ENCODE measurements at places on chromosomes 12 and 14. TPM values are rescaled to one million over a fixed set of nuclear protein-coding genes. Genes with fewer than 3 reads are reported as not detected.

The RAB15 gene
- total RNA-seq = 92.5 TPM

The ANGEL1 gene
- total RNA-seq = 23.0 TPM

The HOMEZ gene
- total RNA-seq = 7.4 TPM

The SMCO2 gene
- 0.93 TPM for total RNA-seq

The TPPP2 gene
- total RNA-seq = not detected

The TSHR gene
- not detected for total RNA-seq
